Caudate nucleus (tissue), 63 donors: ENCODE measurements at places on chromosomes 5 and 9.

DNA sequence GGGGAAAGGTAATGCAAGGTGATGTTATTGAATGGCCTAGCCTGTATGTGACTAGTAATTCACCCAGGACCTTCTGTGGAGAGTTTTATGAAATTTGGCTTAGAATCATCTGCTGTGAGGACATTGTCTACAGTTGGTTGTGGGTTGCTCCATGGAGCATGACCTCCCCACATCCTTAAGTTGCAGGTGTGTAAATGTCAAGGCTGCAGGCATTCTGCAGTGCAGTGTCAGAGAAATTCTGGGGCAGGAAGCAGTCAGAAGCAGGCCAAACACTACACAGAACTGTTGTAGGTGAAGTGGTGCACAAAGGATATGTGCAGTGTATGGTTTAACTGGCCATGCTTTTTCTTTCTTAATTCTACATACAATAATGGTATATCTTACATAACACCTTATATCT is 588.3 kb downstream of the EBF1 start:
- DNase-seq, result no peak

GRCh38 chr5:102826629-102827028 is 71.5 kb downstream of the PAM start:
- DNase-seq, result no peak

DNA sequence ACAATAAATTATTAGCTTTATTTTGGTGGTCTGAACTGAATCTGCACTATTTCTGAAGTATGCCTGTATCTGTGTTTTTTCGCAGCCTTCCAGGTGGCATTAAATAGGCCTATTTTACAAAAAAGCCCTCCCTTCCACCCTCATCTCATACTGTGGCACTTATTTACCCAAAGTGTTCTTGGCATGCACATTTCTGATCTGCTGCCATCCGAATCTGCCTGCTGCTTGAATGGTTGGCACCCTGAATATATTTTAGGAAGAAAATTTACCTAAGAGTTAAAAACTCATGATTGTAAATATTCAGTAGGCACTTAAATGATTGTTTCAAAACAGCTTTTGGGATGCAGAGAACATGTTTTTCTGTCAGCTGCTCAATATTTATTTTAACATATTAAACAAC is 150.1 kb downstream of the SLC28A3 start:
- DNase-seq, result no peak

- no peak for DNase-seq
Measured at GRCh38 chr9:70058569-70059116, 15.0 kb downstream of the MAMDC2 start.

- no peak for DNase-seq
Measured at GRCh38 chr9:122204055-122204454, 24.7 kb downstream of the LHX6 start.

- DNase-seq, result no peak
Measured at GRCh38 chr9:132350861-132351315, 3.9 kb downstream of the SETX start.

GRCh38 chr5:30572279-30572678 is 621.2 kb upstream of the CDH6 start:
- no peak for DNase-seq

DNA sequence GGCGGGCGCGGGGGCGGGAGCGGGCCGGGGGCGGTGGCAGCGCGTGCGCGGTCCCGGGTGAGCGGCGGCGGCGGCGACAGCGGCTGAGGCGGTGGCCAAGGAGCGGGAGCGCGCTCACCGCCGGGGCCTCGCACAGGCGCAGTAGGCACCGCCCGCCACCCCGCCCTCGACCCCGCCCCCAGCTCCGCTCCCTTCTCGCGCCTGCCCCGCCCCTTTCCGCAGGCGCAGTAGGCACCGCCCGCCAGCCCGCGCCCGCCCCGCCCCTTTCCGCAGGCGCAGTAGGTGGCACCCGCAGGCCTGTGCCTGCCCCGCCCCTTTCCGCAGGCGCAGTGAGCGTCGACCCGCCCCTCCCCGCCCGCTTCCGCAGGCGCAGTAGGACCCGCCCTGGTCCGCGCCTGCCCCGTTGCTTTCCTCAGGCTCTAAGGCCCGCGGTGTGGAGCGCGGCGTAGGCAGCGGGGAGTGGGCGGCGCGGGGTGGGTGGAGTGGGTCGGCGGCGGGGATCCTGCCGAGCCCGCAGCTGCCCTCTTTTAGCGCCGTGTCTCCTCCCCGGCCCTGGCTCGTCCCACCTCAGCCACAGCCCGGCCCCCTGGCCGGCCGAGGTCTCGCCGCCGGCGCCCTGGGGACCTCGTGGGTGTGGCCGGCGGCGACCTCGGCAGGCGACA is at the start of gene CAMSAP1:
Gene CAMSAP1, minus strand, starts transcription at position 116 of the 662 bp plus-strand sequence. CDS start 387 bp downstream, outside the sequence.
- DNase-seq, result peak; percentile 79

GRCh38 chr5:54658010-54658409 is 140.5 kb downstream of the SNX18 start:
- no peak for DNase-seq

GRCh38 chr9:69168709-69169217 is 5.3 kb upstream of the TJP2 start:
- DNase-seq, result no peak

GRCh38 chr5:106956886-106957285 is 713.9 kb downstream of the EFNA5 start:
- no peak for DNase-seq

GRCh38 chr5:114391321-114391720 is 29.5 kb downstream of the KCNN2 start:
- DNase-seq, result no peak

DNA sequence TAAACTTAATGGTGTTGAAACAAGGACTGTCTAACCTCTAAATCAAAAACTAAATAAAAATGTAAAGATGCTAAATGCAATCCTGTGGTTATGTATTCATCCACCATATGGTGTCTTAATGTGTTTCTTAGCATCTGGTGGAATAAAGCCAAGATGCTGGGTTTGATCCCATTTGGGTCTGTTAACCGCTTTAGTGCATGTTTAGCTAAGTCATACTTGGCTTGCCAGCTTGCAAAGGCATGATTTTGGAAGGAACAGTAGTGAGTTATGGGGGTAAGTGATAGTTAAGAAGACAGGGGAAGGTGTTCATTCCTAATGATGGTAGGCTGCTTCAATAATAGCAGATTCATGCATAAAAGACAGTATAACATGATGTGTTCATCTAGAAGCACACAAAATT is 139.0 kb upstream of the SLC27A6 start:
- DNase-seq, result no peak
